Ureter (tissue), 1 donor: ENCODE measurements at places on chromosomes 11 and 22. TPM values are rescaled to one million over a fixed set of nuclear protein-coding genes. Genes with fewer than 3 reads are reported as not detected.

The NARS2 gene
- total RNA-seq, result 23.1 TPM

The SLC6A5 gene
- total RNA-seq, result not detected

The GGTLC3 gene
- 0.57 TPM for total RNA-seq

The OR4C15 gene
- total RNA-seq, result not detected

DNA sequence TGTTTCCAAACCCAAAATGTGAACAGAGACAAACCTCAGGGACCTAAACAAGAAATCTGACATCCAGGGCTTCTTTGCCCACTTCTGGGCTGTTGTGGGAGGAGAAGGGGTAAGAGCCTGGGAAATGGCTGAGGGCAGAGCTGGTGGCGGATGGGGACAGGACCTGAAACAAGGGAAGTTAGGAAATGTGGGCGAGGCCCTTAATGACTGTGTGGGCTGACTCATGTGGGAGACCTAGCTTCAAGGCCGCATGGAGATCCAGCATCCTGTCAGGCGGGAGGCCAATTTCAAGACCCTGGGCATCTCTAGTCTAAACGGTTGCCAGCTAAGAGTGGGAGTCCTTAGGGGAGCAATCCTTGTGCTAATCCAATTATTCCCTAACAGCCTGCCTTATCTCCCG is 2.1 kb upstream of the OAF start:
- DNase-seq, result no peak

GRCh38 chr22:50125029-50125428 is 35.2 kb downstream of the MOV10L1 start:
- DNase-seq, result no peak

DNA sequence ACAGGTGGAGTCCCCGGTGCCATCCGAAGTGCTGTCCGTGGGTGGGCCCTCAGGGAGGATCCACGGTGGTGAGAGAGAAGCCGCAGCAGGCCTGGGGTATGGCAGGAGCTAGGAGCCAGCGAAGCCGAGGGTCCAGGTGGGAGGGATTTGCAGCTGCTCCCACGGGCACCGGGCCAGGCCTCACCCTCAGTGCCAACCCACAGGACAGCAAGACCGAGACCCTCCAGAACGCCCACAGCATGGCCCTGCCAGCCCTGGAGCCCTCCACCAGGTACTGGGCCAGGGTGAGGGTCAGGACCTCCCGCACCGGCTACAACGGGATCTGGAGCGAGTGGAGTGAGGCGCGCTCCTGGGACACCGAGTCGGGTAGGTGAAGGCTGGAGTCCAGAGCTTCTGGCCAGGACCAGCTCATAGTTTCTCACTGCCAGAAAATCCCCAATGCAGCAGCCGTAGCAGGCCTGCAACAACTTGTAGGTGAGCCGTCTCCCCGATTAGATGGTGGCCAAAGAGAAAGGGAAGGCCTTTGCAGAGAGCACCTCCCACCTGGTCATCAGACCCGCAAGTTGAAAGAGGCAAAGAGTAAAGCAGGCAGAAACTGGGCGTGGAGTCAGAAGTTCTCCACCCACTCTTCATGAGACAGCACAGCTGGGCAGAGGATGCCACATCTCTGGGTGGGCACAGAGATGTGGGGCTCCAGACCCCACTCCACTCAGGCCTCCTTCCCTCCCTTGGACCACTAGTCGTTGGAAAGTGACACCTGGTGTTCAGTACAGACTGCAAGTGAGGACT is 20.4 kb downstream of the CSF2RB start:
- DNase-seq, result peak; percentile 41

DNA sequence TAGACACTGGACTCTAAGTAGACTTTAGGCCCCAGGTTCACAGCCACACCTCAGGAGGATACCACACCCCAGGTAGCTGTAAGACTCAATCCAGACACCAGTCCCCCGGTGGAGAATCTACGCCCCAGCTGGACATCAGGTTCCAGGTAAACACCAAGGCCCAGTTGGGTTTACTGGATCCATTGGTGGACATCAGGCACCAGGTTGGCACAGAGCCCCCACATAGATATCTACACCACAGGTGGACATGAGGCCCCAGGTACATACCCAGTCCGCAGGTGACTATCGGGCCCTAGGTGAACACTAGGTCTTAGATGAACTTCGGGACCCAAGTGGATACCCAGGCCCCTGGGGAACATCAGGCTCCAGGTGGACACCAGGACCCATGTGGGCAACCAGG is 58.9 kb upstream of the SEPTIN5 start:
- no peak for DNase-seq

DNA sequence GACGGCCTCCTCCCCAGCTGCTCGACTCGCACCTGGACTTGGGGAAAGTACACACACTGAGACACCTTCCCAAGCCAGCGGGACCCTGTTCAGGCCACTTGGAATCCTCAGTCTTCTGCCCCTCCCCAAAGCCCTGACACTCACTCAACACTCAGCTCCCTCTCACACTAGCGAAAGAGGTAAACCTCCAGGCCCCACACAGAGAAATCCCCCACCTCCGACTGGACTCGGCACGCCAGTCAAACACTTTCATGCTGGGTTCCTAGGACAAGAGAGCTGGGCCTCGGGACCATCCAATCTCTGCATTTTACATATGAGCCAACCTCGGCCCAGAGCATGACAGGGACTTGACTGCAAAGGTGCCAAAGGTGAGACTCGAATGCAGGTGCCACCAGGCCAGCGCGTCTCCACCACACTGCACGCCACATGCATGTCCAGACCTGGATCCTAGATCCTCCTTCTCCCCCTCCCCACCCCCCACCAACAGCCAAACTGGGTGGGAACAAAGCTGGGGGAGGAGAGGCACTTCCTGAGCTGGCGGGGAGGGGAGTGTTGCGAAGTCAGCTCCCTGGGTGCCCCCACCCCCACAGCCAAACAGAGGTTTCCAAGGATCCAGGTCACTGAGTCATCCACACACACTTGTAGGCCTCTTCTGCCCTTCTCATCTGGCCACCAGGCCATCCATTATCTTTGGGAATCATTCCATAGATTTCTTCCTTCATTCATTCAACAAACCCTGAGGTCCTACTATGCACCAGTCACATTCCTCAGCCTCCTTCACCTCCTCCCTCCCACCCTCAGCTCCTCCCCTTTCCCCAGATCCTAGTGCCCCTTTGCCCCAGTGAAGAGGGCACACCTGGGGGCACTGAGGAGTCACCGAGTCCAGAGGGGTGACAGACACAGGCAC is 10.7 kb upstream of the CD5 start:
- DNase-seq, result no peak

GRCh38 chr11:129417458-129417857 is 41.8 kb downstream of the BARX2 start:
- DNase-seq, result no peak

DNA sequence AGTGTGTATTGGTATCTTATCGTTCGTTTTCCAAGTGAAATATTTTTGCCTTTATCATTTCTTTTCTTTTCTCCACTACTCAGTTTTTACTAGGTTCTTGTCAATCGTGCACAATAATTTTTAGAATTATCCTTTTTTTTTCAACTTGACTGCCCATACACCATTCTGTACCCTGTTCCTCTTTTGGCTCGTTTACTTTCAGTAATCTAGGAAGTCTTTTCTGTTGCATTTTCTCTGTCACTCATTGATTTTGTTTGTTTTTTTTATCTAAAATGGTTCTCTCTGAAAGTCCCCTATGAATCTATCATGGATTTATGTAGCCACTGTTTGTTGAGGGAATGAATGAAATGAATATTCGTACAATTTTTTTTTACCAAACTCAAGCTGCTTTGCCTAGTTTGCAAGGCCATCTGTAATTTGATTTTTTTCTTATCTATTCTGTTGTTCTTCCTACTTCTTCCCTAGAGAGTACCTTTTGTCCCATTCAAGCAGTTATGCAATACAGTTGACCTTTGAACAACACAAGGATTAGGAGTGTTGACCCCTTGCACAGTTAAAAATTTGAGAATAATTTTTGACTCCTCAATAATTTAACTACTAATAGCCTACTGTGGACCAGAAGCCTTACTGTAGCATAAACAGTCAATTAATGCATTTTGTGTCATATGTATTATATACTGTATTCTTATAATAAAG is 166.3 kb downstream of the TMEM135 start:
- no peak for DNase-seq

- no peak for DNase-seq
Measured at GRCh38 chr11:44716256-44716655, 10.5 kb upstream of the TSPAN18 start.

GRCh38 chr11:14566331-14567063 is 46.3 kb upstream of the PSMA1 start:
- DNase-seq, result no peak

DNA sequence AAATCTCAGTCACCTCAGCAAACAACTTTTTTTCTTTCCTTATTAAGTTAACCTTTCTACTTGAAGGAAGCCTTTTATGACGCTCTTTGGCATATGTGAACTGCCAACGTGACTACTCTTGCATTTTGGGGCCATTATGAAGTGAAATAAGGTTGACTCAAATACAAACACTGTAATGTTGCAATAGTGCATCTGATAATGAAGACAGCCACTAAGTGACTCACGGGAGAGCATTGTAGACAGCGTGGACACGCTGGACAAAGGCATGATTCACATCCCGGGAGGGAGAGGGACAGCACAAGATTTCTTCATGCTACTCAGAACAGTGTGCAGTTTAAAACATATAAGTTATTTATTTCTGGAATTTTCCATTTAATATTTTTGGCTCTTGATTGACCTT is 560.8 kb downstream of the ETS1 start:
- DNase-seq, result no peak

- DNase-seq, result no peak
Measured at GRCh38 chr22:44403166-44403565, 90.4 kb upstream of the SHISAL1 start.

- no peak for DNase-seq
Measured at GRCh38 chr11:126280595-126280994, 2.3 kb upstream of the TIRAP start.

- DNase-seq, result no peak
Measured at GRCh38 chr22:39313258-39314001, 6.0 kb downstream of the RPL3 start.

- peak; percentile 25 for DNase-seq
Measured at GRCh38 chr11:71311176-71311925, 59.0 kb upstream of the SHANK2 start.

DNA sequence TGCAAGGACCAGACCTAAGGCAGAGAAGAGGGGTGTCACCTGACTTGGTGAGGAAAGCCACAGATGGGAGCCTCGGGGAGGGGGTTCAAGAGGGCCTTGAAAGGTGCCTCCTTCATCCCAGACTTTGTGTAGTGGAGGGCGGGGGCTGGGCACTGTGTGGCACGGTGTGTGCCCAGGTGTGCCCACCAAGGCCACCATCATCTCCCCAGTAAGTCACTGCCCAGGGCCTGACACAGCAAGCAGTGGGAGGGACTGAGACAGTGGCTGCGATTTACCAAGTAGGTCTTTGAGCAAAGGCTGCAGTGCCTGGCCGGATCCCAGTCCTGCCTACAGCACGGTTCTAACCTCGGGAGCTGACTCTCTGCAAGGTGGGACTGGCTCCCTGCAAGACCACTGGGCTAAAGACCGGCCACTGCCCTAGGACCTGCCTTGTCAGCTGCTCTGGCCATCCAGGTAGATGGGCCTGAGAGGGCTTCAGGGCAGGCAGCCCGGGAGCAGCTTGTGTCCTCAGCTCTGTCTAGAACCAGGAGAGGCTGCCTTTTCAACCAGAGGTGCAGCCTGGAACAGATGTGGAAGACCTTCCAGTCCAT is 1.4 kb downstream of the OSM start:
- no peak for DNase-seq

GRCh38 chr11:12182302-12182675 is 71.9 kb downstream of the MICAL2 start:
- no peak for DNase-seq

DNA sequence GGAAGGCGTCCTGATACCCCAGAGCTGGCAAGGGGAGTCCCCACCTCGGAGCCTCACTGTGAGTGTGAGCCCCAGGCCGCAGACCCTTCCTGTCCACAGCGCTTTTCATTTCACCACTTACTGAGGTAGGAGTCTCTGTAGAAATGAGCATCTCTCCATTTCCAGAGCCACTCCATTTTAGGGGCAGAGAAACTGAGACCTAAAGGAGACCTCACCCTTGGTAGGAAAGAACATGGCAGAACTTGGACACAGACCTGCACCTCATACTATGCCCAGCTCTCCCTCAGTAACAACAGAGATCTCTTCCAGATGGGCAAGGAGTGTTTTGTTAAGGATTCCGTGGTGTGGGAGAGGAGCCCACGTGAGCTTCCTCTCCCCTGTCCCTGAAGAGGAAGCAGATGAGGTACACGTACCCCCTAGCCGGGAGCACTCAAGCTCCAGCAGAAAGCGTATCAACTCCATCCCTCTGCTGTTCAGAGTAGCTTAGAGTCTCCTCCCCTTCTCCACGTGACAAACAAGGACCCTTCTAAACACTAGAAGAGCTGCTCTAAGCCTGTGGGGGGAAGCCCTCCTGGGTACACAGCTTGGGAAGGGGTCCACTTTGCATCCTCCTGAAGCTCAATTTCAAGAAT is 532 bp upstream of the VSIG2 start:
- DNase-seq, result no peak

DNA sequence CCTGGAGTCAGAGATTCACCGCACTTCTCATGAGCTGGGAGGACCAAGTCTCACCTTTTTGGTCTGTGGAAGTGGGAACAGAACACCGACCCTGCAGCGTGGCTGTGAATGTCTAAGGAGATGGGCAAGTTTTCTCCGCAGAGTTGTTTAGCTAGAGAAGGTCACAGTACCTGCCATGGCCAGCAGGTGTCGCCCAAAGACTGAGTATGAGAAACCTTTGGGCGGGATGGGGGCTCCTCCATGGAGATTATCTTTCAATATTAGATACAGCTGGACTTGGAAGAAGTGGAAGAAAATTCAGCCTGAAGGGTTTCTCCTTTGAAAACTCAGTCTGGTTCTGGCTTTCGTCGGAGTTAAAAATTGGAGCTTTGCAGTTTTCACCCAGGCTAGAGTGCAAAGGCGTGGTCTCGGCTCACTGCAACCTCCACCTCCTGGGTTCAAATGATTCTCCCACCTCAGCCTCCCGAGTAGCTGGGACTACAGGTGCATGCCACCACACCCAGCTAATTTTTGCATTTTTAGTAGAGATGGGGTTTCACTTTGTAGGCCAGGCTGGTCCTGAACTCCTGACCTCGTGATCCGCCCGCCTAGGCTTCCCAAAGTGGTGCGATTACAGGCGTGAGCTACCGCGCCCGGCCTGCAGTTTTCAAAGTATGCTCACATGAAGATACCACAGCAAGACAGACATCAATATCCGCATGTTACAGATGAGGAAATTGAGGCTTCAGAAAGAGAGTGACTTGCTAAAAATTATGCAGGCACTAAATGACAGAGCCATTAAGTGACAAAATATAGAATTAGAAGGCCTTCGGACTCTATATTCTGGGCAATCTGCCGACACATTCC is 10.7 kb upstream of the DSCAML1 start:
- DNase-seq, result peak; percentile 77

GRCh38 chr22:37710675-37711074 is 13.8 kb downstream of the TRIOBP start:
- DNase-seq, result no peak
